Ascending aorta (tissue), 2 donors: ENCODE measurements at places on chromosomes 4 and X.

GRCh38 chrX:15114743-15115566 lies 154.9 kb downstream of the ASB9 start:
- DNase-seq: no peak

DNA sequence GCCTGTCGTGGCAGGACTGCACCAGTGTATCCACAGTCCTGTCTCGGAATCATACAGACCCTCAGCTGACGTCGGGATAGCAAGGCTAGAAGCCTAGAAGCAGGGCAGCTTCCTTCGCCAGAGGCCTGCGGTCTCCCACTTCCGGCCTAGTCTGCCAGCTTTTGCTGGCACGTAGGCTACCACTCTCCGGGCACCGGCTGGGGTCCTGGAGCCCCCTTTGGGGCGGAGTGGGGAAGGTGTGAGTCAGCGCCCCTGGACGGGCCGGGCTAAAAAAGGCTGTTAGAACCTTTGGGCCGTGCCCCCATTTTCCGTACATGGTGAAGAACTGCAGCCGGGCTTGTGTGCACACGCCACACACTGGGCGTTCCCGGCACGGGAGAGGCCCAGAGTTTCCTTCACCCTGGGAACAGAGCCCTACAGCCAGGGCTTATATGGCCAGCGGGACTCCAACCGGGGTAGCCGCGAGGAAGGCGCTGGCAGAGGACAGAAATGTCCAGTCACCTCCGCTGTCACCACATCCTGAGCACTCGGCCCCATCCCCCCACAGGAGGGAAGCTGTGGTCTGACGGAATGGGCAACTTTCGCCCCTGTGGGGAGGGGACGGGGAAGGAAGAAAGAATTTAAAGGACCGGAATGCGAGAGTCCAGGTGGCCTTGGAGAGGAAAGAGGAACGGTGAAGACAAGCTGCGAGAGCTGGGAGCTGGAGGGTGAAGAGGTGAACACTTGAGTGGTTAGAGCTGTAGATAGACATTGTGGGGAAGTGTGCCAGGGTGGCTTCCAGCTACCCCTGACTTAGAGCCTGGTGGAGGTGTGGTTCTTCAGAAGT lies 4.6 kb downstream of the MAGIX start:
- DNase-seq: peak; percentile 93

GRCh38 chr4:185592845-185593488 lies 57.7 kb upstream of the PDLIM3 start:
- DNase-seq: no peak

GRCh38 chr4:121824950-121825349 lies 1.3 kb upstream of the CCNA2 start:
- no peak for DNase-seq

DNA sequence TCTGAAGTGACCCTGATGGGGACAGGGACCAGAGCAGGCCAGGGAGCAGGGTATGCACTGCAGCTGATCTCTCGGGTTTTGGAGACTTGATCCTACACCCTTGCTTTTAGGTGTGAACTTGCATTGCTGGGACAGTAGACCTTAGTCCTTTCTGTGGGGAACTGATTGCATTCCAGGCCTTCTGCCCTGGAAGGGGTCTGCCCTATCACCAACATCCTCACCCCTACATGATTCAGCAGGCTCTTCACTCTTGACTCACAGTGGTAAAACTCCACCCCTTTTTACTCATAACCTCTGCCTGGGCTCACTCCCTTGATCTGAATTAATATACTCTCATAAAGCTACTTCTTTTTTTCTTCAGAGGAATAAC lies 6.6 kb upstream of the DDX60L start:
- no peak for DNase-seq

- no peak for DNase-seq
Observed at GRCh38 chrX:28585767-28586166, 1.5 kb upstream of the IL1RAPL1 start.

- DNase-seq: no peak
Observed at GRCh38 chrX:151004085-151004484, 20.9 kb downstream of the HMGB3 start.

DNA sequence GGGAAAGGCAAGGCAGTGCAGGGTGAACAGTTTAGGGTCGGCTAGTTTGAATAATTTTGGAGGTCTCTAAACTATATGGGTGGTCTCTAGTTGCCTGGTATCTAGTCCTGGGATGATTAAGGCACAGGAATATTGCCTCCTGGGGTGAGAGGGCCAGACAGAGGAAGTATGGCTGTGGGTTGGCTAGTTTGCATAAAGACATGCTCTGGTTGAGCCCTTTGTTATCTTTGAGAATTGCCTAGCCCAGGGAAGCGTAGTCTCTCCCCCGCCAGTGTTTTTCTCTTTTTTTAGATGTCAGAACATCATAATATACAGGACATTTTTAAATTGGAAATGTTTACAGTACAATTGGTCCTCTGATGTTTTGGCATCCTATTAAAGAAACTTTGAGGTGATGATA lies 163.5 kb downstream of the PWWP3B start:
- DNase-seq: no peak

- DNase-seq: no peak
Observed at GRCh38 chr4:183522821-183523220, 18.0 kb downstream of the ING2 start.

- no peak for DNase-seq
Observed at GRCh38 chrX:9291629-9292028, 173.2 kb upstream of the TBL1X start.

GRCh38 chr4:56914336-56914735 lies 6.6 kb downstream of the REST start:
- no peak for DNase-seq

DNA sequence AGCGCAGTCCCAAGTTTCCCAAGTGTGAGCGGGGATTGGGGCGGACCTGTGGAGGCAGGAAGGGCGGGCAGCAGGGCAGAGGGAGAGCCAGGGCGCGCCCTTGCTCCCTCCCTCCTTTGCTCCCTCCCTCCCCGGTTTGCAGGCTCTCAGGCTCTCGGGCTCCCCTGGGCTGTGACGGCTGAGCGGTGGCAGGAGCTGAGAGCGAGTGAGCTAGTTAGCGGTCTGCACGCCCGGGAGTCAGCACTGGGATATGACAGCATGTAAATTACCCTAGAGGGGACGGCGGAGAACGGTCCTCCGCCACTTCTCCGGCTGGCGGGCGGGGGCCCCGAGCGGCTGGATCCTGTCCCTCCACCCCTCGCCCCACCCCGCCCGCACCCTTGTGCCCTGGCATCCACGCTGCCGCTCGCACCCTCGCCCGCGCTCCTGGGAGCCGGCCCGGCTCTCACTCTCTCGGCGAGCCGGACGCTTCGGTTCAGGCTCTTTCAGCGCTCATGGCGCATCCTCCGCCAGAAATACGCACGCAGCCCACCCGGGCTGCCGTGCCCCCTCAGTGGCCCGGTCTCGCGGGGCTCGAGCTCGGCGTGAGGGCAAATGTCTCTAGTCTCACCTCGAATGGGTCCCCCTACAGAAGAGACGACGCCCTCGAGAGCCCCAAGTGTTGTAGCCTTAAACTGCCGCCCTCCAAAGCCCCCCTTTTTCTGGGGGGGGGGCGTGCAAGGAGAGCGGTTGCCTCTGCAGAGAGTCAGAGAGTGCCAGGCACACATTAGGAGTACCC lies at the start of gene TSC22D3:
Gene TSC22D3, minus strand, starts transcription at position 54 of the 778 bp plus-strand sequence. CDS start 368 bp downstream, outside the sequence.
- DNase-seq: peak; percentile 47

- DNase-seq: no peak
Observed at GRCh38 chrX:86178906-86179305, 30.7 kb downstream of the DACH2 start.

DNA sequence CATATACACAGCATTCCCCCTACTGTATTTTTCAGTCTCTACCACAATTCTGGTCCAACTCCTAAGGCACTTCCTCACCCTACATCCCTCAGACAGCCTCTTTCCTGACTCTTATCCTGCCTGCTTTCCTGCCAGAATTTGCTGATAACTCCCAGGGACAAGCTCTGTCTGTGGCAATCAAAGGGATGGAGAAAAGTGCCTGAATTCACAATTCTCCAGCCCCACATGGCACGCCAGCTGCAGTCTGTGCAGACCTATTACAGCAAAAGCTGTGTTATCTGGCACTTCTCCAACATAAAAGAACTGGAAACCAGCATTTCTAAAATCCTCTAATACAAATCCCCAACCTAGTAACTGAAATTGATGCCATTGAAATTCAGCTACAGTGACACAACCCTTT lies 404.8 kb downstream of the KLHL13 start:
- no peak for DNase-seq

DNA sequence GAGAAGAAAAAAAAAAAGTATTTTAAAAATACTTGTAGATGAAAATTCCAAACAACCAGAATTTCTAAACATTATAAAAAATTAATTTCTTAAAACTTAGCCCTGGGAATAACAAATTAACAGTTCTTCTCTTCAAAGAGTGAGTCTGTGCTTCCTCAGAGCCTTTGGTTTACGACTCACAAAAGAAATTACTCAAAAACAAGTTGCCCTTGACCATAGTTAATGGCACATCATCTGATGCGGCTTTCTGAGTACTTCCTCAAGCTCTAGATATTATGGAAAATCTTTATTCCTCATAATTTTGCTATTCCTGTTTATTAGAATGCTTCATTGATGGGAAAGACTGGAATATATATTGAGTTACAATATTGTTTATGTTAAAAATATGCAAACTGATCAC lies 23.7 kb downstream of the TAPT1 start:
- DNase-seq: no peak

DNA sequence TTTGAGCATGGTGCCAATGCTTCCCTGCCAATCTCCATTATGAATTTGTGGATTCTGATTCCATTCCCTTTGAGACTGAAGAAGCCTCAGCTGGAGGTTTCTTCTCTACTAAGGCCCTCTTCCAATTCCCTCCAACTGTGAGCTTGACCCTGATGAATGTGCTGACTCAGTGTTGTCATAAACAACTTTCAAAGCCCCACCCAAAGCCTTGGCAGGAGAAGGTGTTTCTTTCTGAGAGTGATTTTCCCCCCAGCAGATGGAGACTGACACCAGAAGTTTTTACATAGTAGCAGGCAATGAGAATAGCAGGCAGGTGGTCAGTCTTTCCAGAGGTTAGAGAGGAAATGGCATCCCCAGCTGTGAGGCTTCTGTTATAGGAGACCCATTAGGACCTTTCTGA lies 53.1 kb downstream of the OCRL start:
- no peak for DNase-seq

DNA sequence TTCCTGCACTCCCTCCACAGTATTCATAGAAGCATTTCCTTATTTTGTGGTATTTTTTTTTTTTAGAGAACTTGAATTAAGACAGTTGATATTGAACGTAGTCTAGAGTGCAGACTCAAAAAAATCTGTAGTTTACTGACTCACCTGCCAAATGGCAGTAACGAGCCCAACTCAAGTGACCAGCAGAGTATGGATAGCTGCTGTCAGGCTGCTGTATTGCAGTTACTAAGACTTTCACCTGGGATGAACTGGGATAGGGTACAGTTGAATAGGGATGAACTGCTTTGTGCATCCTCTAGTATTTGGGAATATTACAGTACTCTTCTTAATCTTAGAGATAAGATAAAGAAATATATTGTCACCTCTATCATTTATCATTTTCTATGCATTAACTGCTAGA lies 7.0 kb upstream of the SLC7A11 start:
- DNase-seq: no peak

- no peak for DNase-seq
Observed at GRCh38 chr4:123418351-123418931, 21.8 kb downstream of the SPRY1 start.

- no peak for DNase-seq
Observed at GRCh38 chr4:65170768-65171514, 499.3 kb downstream of the EPHA5 start.

- DNase-seq: no peak
Observed at GRCh38 chrX:111129921-111130320, 33.9 kb downstream of the PAK3 start.
